KG1 (cell line): ENCODE measurements at places on chromosomes 5 and 9.

- no peak for DNase-seq
Observed at GRCh38 chr9:112719241-112719691, 1.3 kb upstream of the INIP start.

DNA sequence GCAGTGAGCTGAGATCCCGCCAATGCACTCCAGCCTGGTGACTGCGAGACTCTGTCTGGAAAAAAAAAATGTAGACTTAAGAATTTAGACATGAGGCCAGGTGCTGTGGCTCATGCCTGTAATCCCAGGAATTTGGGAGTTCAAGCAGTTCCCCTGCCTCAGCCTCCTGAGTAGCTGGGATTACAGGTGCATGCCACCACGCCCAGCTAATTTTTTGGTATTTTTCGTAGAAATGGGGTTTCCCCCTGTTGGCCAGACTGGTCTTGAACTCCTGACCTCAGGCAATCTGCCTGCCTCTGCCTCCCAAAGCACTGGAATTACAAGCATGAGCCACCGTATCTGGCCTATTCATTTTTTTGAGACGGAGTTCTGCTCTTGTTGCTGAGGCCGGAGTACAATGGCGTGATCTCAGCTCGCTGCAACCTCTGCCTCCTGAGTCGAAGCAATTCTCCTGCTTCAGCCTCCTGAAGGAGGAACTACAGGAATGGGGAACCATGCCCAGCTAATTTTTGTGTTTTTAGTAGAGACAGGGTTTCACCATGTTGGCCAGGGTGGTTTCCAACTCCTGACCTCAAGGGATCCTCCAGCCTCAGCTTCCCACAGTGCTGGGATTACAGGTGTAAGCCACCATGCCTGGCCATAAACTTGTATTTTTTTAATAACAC is 14.0 kb downstream of the DDX46 start:
- no peak for DNase-seq

GRCh38 chr9:83061990-83062650 is 822 bp downstream of the RASEF start:
- no peak for DNase-seq

GRCh38 chr5:66617991-66618768 is 22.0 kb downstream of the MAST4 start:
- DNase-seq: no peak

DNA sequence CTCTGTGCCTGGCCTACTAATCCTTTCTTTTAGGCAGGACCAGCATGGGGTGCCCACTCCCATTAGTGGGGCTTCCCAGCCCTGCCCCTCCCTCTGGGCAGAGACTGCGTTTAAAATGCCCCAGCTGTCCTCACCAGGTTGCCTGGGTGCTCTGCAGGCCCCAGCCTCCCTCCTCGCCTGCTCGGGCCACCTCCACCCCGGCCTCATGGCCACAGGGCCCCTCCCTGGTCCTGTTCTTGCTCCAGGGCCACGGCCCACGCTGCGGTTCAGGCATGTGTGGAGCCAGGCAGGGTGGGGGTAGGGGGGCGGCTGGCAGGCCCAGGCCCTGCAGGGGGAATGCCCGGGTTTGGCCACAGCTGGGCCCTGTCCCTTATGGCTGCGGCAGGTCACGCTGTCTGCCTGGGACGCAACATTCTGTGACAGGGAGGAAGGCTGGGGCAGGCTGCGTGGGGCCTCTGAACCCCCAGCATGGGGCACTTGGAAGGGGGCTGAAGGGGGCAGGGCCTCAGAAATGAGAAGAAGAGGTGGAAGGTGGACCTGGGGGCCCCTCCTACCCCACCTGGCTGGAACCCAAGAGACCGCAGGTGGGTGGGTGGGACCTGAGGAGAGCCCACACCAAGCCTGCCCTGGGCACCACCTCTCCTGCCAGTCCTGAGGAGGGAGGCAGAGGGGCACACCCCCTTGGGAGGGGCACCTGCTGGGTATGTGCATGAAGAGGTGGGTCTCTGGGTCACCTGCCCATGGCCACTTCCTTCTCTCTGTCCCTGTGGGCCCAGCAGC is at the start of gene LCN12:
Gene LCN12, plus strand, starts transcription at position 733 of the 780 bp plus-strand sequence. CDS start 55 bp downstream, outside the sequence.
- DNase-seq: no peak

DNA sequence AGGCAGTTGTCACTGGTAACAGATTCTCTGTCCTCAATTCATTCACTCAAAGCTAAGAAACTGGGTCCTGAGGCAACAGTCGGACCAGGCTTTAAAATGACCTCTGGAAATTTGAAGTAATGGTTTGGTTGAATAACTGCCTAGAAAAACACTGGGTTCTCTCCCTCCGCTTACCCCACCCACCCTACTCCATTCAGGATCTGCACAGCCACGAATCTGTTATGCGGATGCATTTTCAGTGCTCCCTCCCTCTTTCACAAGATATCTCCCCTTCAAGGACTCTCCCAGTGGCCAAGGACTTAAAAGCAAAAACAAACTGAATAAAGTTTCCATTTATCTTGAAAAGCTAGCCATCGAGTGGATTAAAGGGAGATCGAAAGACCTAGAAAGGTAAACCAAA is 260.2 kb upstream of the ANKRD55 start:
- DNase-seq: no peak

DNA sequence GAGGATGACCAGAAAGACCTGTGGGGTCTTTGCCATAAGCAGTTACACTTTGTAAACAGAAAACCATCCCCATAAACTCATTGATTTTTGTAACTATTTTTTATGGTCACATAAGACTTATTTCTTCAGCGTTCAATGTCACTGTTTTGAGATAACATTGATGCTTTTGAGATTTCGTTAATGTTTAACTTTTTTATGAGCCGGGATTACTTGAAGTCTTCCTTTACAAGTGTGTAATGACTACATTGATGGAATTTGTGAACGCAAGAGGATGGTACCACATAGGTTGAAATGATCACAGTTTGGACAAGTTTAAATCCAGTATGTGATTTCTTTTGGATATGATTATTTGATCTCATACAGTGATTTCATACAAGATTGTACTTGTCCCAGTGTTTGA is 1.8 kb downstream of the SLC12A2 start:
- DNase-seq: no peak

DNA sequence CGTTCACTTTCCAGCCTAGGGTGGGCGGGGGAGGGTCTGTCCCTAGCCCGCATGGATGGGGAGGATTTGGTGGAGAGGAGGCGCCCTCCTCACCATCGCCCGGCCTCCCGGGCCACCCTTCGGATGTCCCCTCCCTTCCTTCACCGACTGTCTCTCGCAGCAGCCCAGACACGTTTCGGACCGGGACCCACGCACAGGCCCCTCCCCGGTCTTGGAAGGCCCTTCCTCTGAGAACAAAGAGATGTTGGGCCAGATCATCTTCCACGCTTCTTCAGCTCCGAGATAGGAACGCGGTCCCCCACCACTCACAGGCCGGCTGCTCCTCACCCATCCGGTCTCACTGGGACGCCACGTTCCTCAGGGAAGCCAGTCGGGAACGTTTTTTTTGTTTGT is 640 bp upstream of the DPM2 start:
- DNase-seq: no peak

GRCh38 chr9:111040494-111040893 is 2.2 kb upstream of the LPAR1 start:
- DNase-seq: no peak

- no peak for DNase-seq
Observed at GRCh38 chr5:136191304-136192014, 1.5 kb downstream of the SMIM32 start.
